ENCODE measurements at places on chromosomes 4 and X.
A peak's percentile ranks its signal among the peaks of the same experiment; 100 is the strongest.

DNA sequence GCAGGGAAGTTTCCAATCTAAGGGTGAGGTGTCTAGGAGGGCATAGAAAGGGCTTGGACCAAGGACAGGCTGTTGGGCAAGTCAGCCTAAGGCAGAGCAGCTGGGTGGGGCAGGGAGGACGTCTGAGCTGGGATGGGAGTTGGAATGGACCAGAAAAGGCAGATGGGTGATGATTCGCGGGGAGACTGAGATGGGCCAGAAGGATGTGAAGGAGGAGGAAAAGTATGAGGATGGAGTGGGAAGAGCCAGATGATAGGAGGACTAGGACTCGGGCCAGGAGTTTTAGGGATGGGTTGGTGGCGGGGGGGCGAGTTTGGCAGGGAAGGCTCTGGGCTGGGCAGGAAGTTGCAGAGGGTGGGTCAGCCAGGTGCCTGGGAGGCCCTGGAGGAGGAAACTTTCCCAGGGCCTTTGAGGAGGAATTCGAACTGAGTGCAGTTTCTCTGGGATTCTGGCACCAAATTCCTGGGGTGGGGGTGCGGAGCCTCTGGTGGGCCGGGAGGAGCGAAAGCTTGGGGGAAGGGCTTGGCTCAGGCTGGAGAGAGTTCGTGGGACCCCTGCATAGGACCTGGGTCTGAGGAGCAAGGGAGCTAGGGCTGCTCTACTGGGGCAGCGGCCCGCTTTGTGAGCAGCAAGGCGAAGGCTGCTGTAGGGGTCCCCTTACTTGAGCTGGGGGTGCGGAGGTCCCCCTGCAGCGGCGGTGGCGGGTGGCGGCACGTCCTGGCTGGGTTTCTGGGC is 8.7 kb upstream of the TIMP1 start:
- DNase-seq, result no peak

GRCh38 chrX:104343428-104344129 is 88.8 kb upstream of the ESX1 start:
- DNase-seq, result peak; percentile 59

DNA sequence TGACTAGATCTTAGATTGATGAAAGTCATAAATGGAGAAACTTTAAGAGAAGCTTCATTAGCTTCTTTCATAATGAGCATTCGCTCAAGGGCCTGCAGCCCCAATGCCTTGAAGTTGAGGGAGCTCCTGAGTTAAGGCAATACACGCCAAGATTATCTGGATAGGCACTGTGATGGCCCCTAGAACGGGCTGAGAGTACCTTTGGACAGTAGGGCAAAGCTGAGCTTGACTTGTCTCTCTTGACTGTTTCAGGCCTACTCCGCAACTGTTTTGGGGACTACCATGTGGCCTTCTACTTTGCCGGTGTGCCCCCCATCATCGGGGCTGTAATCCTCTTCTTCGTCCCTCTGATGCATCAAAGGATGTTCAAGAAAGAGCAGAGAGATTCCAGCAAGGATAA is 83.3 kb downstream of the RLIM start:
- no peak for DNase-seq

DNA sequence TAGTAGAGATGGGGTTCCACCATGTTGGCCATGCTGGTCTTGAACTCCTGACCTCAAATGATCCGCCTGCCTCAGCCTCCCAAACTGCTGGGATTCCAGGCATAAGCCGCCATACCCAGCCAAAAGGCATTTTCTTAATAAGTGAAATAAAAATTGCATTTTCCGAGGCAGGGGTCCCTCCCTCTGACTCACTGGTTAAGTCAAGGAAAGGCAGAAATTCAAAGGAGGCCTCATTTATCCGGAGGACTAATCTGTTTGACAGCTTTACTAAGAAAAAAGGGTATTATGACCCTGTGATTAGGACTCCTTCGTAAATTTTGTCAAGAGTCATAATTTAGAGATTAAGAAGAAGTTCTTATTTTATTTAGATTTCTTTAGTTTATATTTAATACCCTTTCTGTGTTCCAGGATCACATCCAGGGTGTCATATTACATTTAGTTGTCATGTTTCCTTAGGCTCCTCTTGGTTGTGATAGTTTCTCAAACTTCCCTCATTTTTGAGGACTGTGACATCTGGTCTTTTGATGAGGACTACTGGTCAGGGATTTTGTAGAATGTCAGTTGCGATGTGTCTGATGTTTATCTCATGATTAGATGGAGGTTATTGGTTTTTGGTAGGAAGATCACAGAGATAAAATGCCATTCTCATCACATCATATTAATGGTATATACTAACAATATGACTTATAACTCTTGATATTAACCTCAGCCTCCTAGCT is 753.7 kb upstream of the AMOT start:
- no peak for DNase-seq

GRCh38 chr4:112329672-112330375 is 32.7 kb downstream of the ALPK1 start:
- no peak for DNase-seq

DNA sequence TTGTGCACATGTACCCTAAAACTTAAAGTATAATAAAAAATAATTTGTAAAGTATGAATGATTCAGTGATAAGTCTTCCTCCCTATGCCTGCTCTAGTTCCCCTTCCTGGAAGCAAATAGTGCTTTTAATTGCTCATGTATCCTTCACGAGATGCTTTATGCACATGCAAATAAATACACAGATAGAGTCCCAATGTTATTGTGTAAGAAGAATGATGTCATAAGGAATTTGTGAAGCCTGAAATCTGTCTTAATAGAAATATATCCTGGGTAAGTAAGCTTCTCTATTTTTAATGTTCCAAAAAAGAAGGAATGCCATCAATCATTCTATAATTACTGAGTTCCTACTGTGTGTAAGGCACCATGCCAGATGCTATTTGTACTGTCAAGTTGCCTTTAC is 157.5 kb upstream of the SLC4A4 start:
- DNase-seq, result no peak

DNA sequence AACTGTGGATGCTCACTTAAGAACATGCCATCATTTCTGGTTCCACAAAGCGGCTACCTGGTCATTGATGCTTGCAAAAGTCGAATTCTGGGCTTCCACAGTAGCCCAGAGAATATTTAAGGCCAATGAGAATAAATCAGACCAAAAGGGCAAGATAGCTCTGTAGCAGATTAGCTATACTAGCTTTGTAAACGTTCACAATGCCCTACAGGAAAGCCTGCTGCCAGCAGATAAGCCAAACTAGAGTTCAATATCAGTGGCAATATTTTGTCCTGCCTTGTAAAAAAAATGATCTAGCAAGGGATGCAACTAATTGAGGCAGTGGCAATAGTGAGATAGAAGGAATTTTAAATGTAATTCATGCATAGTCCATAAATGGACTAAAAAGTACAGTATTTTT is 387.7 kb upstream of the TEX13C start:
- no peak for DNase-seq

- peak; percentile 72 for DNase-seq
These were observed 3.1 kb upstream of the NR3C2 start for GRCh38 chr4:148445071-148445859.

DNA sequence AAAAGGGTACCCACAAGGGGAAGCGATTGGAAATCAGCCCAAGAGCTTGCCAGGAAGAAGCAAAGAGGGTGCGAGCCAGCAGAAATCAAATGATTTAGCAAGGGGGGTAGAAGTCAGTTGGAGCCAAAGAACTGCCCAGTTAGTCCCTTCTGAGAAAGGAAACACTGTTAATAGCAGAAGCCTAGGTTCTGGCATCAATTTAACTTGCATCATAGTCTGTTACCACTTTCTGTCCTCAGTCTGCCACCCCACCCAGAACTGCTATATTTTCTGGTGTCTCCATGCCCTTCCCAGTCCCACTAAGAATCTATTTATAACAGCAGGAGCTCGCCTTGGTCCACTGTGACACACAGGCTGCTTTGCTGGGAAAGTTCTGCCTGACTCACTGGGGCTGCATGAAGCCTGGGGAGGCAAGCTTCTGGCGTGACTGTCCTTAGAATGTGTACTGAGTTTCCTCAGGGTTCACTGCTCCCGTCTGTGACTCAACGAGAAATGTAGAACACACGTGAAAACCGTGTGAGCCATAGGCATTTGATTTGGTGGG is 157.8 kb upstream of the TTC29 start:
- no peak for DNase-seq

DNA sequence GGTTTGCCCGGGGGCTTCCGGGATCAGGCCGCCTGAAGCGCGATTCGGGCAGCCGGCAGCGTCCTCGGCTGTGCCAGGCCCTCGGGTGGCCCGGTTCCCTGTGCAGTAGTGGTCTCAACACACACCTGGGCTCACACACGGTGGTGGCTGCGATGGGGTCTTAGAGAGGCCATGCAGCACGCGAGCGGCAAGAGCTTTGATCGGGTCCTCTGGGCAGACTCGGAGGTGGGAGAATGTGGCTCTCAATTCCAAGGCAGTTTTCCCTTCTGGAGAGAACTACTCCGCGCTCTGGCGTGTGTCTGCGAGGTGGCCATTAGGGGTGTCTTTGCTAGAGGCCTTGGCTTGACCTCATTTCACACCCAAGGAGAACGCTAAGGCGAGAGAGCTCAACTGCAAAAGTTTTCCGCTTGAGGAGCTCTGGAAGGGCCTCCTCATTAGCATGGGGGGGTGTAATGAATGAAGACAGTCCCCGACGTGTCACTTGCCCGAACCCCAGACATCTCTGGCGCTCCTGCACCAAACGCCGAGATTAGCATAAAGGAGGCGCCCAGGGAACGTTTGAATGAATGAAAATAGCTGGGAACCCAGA is 771 bp upstream of the RBPJ start:
- DNase-seq, result peak; percentile 68

- DNase-seq, result peak; percentile 62
These were observed 2.7 kb upstream of the BMX start for GRCh38 chrX:15497865-15498264.

DNA sequence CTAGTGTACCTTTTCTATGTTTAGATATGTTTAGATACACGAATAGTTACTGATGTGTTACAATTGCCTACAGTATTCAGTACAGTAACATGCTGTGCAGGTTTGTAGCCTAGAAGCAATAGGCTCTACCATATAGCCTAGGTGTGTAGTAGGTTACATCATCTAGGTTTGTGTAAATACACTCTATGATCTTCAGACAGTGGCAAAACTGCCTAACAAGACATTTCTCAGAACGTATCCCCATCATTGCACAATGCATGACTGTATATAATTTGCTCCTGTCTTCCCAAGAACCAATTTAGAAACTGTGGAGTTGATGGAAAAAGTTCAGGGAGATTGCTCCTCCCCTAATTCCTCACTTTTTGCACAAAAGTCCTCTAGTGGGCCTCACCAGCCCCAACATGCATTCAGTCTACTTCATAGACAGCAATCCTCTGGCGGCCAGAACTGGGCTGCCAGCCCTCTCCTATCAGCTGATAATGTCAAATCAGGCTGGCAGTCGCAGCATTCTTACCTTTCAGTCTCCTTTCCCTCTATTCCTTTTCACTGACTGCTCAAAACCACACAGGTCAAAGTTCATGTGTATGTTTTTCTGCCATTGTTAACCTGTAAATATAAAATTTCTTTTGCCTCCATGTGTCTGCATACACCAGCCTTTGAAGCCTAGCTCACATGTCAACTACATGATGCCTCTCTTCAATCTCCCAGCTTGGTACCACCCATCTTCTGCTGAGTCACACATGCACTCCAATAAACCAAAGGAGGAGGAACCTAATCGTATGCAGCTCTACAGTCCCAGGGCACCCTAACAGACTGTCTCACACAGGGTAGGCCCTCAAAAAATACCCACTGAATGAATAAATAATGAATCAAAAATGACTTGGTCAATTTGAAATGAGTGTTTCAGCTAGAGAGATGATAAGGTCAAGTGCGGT is 32.0 kb downstream of the BCLAF3 start:
- no peak for DNase-seq

DNA sequence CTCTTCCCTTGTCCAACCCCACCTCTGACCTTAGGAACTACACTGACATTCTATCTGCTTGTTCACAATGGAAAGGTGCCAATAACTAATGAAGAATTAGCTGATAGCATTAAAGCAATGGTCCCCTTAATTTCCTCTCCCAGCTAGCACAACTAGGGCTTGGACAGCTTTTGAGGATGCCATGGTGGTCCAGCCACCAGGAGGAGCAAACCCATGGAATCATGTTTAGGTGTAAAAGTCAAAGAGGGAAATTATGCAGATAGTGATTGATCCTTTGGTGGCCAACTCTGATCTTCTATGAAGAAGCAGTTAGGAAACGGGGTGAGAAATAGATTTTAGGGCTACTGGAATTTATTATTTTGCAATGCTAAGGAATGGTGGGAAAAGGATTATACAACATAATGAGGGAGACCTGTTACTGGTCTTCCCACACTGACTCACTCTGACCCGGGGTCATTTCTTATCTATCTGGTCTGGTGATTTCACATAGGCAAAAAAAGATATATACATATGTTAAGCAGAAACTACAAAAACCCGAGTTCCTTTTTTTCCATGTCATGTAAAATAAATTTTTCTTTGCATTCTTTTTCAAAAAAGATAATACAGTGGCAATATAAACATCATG is 45.8 kb upstream of the FBXW7 start:
- no peak for DNase-seq

- DNase-seq, result no peak
These were observed 6.0 kb downstream of the PCDH7 start for GRCh38 chr4:30726090-30726675.

- DNase-seq, result no peak
These were observed 290.6 kb upstream of the SLIT2 start for GRCh38 chr4:19961091-19961490.

- DNase-seq, result no peak
These were observed 76.1 kb downstream of the KLHL8 start for GRCh38 chr4:87144356-87144755.

- no peak for DNase-seq
These were observed 188.2 kb downstream of the RNF150 start for GRCh38 chr4:140945106-140945505.

DNA sequence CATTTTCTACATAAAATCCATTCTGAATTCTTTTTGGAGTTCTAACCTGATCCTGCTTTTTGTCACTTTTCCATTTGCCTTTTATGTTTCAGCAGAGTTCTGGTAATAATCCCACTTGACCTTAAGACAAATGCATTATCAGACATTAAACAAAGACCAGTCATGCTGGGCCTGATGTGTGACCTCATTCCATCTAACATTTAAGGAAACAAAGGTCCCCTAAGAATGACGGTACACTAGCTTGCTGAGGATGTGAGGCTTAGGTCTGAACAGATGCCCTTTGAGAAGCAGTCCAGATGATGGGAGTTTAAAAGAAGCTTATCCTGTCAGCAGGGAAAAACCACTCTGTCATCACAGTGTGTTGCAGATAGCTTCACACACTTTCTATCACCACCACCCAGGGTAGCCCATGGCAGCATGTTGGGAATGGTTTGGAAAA is 38.1 kb upstream of the PDE5A start:
- no peak for DNase-seq

GRCh38 chr4:6301732-6302442 is 32.2 kb downstream of the WFS1 start:
- no peak for DNase-seq

DNA sequence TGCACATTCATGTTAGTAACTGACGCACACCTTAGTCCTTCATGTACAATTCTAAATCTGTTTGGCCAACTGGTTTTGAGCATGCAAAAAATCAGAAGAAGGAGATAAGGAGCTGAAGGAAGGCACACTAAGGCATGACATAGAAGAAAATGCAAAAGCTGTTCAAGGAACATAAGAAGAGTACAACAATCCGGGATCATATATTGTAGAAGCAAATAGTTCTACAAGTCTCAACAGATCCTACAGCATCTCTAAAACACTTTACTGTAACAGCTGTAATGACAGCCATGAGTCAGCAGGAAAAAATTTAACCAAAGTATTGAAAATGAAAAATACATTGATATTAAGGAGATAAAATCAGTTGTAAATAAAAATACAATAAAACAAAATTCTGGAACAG is 57.7 kb downstream of the KLHL13 start:
- DNase-seq, result no peak

Measured in activated CD8-positive, alpha-beta T cell treated with anti-CD3 and anti-CD28 coated beads for 36 hours (primary cell).